T-helper 2 cell (primary cell): ENCODE measurements at places on chromosomes 7 and 10.
A peak's percentile ranks its signal among the peaks of the same experiment; 100 is the strongest.

- DNase-seq, result no peak
These were observed 80.7 kb downstream of the AGMO start for GRCh38 chr7:15481132-15481531.

DNA sequence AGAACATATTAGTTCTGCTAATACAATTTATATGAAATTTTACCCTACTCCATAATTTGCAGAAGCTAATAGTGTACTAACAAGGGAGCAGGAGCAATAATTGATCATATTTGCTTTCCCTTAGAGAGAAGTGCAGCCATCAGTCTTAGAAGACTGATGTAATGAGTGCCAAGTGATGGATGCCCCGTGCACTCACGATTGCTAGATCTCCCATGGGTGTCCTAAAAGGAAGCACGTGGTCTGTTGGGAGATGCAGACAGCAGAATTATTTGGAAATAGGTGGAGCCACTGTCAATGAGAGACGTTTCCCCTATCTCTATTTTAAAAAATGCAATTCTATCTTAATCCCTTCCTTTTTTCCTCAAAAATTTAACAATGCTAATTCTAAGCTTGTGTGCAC, 772.2 kb upstream of the C7orf33 start:
- DNase-seq, result no peak

GRCh38 chr7:99032928-99033327, 111.0 kb downstream of the SMURF1 start:
- DNase-seq, result no peak

GRCh38 chr10:82144153-82144552, 269.2 kb downstream of the NRG3 start:
- no peak for DNase-seq

DNA sequence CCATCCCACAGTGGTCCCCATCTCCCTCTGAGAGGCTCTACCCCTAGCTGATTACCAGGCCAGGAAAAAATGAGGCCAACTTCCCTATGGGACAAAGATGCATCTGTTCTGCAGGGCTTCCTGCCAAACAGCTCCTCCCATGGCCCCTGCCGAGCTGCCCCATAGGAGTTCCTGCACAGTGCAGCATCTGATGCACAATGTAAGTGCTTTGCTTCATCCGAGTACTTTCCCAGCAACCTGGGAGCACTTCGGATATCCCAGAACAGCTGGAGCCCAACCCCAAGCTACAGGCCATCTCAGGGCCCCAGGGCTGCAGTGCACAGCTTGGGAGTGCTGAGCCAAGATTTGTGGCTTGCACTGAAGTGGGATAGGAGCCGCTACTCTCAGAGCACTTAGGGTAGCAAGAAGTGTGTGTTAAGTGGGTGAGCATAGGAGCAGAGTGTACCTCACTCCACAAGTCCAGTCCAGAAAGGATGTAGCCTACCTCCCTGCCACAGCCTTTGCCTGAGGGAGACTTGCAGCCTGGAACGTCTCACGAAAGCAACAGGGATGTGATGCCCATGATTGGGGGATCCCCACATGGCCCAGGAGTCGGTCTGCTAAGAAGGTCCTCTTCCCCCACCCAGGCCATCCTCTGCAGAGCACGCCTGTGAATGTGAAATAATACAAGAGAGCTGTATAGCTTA, 209.6 kb upstream of the VWC2 start:
- no peak for DNase-seq

- no peak for DNase-seq
These were observed 396.0 kb downstream of the SEMA3D start for GRCh38 chr7:84790882-84791281.

- no peak for DNase-seq
These were observed 738 bp downstream of the ETV1 start for GRCh38 chr7:13988731-13989125.

- no peak for DNase-seq
These were observed 73.8 kb downstream of the ZNF277 start for GRCh38 chr7:112280267-112280666.

DNA sequence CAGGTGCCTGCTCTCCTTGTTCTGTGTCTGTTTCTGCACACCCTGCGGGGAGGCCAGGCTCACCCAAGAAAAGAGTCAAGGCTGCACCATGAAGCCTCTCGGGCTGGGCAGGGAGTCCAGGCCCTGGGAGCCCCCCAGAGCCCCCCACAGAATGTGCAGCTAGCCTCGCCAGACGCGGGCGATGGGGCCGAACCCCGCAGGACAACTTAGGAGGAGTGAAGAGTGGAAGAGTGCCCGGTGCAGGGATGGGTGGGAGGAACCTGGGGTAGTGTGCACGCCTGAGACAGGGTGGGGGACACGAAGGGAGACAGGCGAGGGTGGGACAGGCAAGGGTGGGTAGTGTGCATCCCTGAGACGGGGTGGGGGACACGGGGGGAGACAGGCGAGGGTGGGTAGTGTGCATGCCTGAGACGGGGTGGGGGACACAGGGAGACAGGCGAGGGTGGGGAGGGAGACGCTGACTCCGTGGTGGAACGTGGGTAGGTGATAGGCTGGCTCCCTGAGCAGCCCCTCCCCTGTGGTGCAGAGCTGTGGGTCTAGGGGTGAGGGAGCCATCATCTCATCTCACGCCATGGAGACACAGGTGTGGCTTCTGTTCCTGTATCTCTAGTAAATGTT, 615.4 kb downstream of the DNAJB6 start:
- no peak for DNase-seq

DNA sequence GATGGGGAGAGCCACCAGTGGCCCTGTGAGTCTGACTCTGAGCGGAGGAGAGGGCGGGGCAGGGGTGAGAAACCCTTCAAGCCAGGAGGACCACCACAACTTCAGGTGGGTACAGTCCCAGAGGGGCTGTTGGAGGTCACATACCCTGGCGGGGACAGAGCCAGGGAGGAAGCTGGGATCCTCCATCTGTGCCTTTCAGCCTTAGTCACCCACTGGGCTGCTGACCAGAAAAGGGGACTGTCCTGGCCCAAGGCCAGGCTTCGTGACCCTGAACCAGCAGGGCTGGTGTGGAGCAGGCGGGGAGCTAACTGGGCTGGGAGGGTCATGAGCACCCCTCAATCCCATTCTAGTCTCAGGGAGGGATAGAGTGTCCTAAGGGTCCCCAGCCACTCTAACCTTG, 1.5 kb upstream of the CALHM3 start:
- DNase-seq, result no peak

DNA sequence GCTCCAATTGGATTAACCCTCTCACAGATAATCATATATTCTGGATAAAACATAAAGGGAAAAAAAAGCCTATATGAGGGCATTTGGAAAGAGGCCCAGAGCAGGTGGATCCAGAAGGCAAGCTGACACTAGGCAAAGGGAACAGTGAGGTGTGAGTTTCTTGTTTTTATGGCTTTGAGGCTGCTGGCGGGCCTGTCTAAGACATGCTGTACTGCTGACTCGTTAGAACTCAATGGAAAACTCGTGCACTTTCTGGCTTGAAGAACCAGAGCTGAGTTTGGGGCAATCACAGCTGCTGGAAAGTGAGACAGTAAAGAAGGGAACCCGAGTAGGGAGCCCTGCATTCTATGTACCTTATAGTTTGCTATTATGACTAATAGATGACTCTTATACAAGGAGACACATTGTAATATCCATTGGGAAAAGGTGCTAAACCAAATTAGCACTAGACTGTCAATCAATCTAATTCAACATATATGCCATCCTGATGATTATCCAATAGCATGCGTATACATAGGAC, 637.1 kb downstream of the GATA3 start:
- DNase-seq, result no peak

- no peak for DNase-seq
These were observed 11.4 kb downstream of the C10orf53 start for GRCh38 chr10:49690698-49691356.

- peak; percentile 53 for DNase-seq
These were observed 115.2 kb downstream of the SORBS1 start for GRCh38 chr10:95445837-95446486.

GRCh38 chr7:143490717-143491306, 13.1 kb downstream of the TAS2R41 start:
- DNase-seq, result no peak

GRCh38 chr10:34089253-34089652, 725.8 kb downstream of the PARD3 start:
- DNase-seq, result no peak

DNA sequence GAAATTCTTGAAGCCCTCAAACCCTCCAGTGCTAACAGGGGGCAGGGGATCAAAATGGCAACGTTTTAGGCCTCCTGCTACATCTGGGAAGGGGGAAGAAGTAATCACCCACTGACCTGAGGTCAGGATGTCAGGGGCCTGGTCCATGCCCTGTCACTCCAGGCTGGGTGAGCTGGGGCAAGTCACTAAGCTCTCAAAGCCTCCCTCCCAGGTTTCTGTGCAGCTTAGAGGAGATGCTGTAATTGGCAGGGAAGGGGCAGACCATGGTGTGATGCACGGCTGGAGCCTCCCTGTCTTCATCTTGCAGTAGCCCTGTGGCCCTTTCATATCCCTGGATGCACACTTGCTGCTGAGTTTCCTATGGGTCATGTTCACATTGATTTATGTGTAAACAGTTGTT, 27.2 kb downstream of the LEP start:
- DNase-seq, result no peak

DNA sequence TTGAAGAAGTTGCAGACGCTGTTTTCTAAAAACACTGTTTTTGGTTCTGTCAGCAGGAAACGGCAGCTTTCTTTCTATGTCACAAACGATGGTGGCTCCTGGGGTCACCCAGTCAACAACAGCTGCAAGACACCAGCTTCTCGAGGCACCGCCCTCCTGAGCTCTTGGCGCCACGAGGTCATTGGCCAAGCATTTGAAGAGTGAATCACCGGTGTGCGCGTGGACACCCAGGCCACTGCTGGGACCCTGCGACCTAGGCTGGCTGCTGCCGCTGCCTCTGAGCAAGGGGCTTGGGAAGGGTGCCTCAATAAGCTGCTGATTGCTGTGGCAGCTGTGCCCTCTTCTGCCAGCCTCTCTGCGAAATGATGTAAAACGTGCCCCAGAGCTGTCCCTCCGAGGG, 22.5 kb upstream of the VIPR2 start:
- no peak for DNase-seq

DNA sequence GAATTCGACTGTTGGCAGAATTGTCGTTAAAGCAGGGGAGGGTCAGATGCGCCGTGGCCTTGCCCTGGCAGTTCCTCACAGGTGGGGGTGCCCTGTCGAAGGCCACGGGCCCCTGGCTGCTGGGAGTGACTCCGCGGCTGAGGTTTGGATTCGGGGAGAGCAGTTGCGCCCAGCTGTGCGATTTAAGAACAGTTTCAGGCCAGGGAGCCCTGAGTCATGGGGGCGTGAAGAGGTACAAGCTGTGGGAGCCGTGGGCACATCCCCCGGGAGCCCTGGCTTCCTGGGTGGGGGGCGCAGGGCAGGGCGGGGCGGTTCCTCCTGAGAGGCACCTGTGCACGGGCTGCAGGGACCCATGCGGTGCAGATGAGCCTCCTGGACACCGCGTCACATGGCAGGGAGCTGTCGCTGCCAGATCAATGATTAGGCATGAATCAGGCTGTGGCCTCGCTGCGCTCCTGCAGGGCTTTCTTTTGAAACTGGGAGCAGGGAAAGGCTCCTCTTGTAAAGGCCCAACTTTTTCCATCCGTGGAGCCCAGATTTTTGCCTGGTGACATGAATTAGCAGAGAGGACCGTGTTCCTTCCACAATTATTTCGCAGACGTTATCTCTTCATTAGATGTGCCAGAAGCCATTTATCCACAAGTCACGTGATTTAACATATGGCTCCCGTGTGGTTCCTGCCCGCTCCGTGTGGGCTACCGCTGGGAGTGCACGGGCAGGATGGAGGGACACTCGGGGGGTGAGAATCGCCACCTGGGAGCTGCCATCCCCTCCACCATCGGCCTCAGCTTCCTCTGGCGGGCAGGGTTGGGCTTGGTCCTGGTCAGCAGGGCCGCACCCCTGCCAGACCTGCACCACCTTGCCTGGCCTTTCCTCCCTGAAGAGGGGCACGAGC, 918 bp downstream of the PWWP2B start:
- DNase-seq, result peak; percentile 21

GRCh38 chr10:103692952-103693811, 162.2 kb downstream of the SH3PXD2A start:
- peak; percentile 29 for DNase-seq

DNA sequence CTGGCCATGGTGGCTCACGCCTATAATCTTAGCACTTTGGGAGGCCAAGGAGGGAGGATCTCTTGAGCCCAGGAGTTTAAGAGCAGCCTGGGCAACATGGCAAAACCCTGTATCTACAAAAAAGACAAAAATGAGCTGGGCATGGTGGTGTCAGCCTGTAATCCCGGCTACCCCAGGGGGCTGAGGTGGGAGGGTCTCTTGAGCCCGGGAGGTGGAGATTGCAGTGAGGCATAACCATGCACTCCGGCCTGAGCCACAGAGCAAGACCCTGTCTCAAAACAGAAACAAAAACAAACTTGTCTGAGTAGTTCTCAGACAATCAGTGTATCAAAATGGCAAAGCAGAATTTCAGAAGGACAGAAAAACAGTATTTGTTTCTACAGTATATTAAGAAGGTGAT, 45.2 kb upstream of the BPGM start:
- DNase-seq, result no peak

- DNase-seq, result no peak
These were observed 63.3 kb downstream of the FAM185A start for GRCh38 chr7:102811942-102812678.

- DNase-seq, result no peak
These were observed 551.7 kb upstream of the POT1 start for GRCh38 chr7:125481323-125481722.

DNA sequence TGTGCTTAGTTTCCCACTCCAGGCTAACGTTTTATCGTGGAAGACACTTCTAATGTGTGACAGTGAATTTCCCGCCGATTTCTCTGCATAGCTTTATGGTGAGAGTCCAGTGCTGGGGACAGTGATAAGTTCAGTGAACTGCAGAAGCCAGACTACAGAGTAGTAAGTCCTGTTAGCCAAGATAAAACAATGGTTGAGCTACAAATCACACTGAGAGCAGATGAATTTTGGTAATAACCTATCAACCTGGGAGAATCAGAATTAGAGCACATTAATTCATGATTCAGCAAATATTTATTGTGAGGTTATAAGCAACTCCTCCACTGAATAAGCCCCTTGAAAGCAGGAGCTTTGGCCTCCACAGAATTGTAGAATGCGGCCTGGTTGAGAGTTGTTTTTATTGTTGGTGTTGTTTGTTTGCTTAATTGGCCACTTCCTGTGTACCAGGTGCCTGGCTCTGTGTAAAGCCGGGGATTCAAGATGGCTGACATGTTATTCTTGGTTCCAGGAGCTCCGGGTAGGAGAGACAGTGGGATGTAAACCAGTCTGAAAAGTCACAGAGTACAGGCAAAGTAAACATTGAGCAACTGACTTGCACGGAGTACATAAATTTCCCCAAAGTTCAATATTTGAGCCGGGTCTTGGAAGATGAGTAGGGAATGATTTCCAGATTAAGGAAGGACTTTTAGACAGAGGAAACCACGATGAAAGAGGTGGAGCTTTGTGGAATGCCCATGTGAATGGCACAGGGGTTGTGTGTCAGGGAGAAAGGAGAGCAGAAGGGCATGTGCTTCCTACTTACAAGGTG, 112.7 kb downstream of the SNX10 start:
- DNase-seq, result no peak

DNA sequence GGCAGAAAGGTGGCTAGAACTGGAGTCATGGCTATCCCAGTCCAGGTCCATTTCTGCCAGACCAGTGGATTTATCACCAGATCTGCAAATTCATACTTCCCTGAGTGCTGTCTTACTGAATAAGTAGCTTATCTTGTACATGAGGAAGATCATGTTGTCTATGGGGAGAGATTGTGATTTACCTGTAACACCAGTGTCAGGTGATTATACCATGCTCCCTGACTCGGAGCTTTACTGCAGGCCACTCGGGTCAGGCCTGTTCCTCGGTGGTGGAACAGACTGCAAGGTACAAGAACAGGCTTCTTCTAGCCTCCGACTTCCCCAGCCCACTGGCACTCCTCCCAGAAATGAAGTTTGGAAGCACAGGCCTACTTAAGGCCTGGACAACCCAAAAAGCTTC, 42.6 kb upstream of the DLG5 start:
- DNase-seq, result no peak

- no peak for DNase-seq
These were observed 75.1 kb downstream of the SHOC2 start for GRCh38 chr10:110994406-110995086.
